Cardiac atrium fibroblast (primary cell): ENCODE measurements at places on chromosomes 1 and 21. TPM values are rescaled to one million over a fixed set of nuclear protein-coding genes. Genes with fewer than 3 reads are reported as not detected.

ADGRL4 gene
- total RNA-seq, result 18.4 and 27.2 TPM in 2 replicates

DNAJC11 gene
- total RNA-seq, result 29.2 and 37.9 TPM in 2 replicates

NECTIN4 gene
- not detected in 2 replicates for total RNA-seq

C8A gene
- not detected in 2 replicates for total RNA-seq

ADGRL2 gene
- total RNA-seq, result 49.3 and 104 TPM in 2 replicates

CNTN2 gene
- not detected in 2 replicates for total RNA-seq

MTF1 gene
- 2.3 and 3.6 TPM in 2 replicates for total RNA-seq

RAP1A gene
- 26.1 and 28.9 TPM in 2 replicates for total RNA-seq

RXFP4 gene
- total RNA-seq, result not detected in 2 replicates

ZNF692 gene
- 16.8 and 19.9 TPM in 2 replicates for total RNA-seq

FNDC10 gene
- total RNA-seq, result 10.8 and 14.9 TPM in 2 replicates

DNAJB4 gene
- total RNA-seq, result 120 and 134 TPM in 2 replicates

NHLH1 gene
- total RNA-seq, result not detected in 2 replicates

C1QB gene
- not detected in 2 replicates for total RNA-seq

LCE2C gene
- total RNA-seq, result not detected in 2 replicates

SPRR3 gene
- total RNA-seq, result not detected in 2 replicates

YIPF1 gene
- total RNA-seq, result 21.3 and 31.9 TPM in 2 replicates

SPATA17 gene
- total RNA-seq, result 0.18 and 0.49 TPM in 2 replicates

DCDC2B gene
- not detected in 2 replicates for total RNA-seq

LMX1A gene
- total RNA-seq, result not detected in 2 replicates

RCSD1 gene
- total RNA-seq, result 0.54 and 0.81 TPM in 2 replicates

DHDDS gene
- total RNA-seq, result 48.9 and 49.5 TPM in 2 replicates

IL19 gene
- not detected in 2 replicates for total RNA-seq

PALMD gene
- 12.2 and 30.0 TPM in 2 replicates for total RNA-seq

DHRS3 gene
- 14.3 and 18.4 TPM in 2 replicates for total RNA-seq

EVA1B gene
- 209 and 221 TPM in 2 replicates for total RNA-seq

C1orf167 gene
- total RNA-seq, result 3.6 TPM in 1 of 2 replicates, not detected in the other
